ENCODE measurements at places on chromosomes 6 and 20.
A peak's percentile ranks its signal among the peaks of the same experiment; 100 is the strongest.

GRCh38 chr6:135088818-135089809 is 34.5 kb upstream of the HBS1L start:
- DNase-seq, result no peak

DNA sequence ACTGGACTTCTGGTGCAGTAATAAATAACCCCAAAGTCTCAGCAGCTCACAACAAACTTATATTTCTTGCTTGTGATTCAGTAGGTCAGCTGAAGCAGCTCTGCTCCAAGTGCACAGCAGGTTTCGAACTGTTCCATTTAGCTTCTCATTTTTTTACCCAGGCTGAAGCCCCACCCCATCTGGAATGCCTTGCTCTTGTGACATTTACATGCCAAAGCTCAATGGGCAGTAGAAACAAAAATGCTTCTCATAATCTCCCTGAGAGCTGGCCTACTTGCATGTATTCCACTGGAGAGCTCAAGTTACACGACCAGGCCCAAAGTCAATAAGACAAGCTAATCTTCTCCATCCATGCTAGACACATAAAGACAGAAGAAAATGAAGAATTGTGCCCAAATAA is 165.2 kb downstream of the HAO1 start:
- DNase-seq, result no peak

GRCh38 chr6:46704562-46704961 is 16.9 kb downstream of the TDRD6 start:
- no peak for DNase-seq

- DNase-seq, result no peak
These were observed 13.8 kb downstream of the RNF144B start for GRCh38 chr6:18400831-18401446.

- DNase-seq, result no peak
These were observed 24.8 kb downstream of the MTCL3 start for GRCh38 chr6:127494240-127494767.

DNA sequence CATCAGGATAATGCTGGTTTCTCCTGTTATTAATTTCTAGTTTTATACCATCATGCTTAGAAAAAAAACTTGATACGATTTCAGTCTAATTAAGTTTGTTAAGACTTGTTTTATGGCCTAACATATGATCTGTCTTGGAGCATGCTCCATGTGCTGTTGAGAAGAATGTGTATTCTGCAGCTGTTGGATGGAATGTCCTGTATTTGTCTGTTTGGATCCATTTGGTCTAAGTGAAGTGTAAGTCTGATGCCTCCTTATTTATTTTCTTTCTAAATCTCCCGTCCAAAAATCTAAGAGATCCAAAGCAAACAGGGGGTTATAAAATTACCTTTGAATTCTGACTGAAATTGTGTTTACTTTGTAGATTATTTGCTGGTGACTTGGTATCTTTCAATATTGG is 30.0 kb upstream of the PRND start:
- no peak for DNase-seq

- no peak for DNase-seq
These were observed 686.7 kb downstream of the COL12A1 start for GRCh38 chr6:74519163-74519562.

GRCh38 chr6:139882234-139882633 is 507.8 kb upstream of the CITED2 start:
- no peak for DNase-seq

DNA sequence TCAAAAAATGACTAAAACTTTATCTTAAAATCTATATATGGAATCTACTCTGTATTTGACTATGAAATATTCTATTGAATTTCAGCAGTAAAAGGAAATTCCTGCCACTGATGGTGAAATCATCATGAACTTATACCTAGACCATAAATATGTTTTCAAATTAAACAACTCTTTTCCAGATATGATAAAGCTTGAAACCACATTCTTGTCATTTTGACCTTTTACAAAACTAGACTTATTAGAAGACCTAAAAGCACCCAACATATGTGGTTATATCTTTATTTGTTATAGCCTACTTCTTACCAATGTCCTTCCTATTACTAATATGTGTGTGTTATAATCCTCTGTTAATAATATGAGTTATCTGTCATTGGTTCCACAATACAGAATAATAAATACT is 35.3 kb downstream of the FRK start:
- no peak for DNase-seq

DNA sequence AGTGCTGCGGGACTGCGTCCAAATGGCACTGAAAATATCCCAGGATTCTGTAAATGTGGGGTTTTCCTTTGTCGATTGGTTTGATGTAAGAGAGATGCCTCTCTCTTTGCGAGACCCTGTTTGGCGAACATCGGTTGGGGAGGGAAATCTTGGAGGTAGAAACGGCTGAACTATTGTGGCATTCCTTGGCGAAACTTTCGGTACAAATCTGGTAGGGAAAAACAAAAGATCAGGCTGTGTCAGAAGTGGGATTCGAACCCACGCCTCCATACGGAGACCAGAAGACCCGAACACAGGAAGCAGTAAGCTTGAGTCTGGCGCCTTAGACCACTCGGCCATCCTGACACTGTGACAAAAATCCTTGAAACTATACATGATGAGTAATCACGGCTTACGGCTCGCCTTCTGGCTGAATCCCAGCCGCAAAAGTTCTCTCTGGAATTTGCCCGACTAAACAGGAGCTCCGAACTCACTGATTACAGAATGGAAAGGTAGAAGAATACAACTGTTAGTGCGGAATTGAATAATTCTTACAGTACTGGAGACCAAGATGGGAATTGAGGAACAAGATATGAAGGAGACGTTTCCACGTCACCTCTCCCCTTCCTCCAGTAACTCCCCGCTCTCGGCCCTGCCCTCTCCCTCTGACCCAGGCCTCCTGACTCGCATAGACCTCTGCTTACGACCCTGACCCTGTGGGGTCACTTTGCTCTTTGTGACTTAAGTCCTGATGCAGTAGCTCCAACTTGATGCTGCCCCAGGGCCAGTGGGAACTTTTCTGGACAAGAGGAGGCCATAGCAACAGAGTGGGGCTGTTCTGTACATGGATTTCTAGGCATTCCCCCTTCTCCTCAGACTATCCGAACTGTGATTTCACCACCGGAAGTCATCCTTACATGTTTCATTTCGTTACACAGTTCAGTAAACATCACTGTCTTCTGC is 132.8 kb upstream of the ZNF184 start:
- peak; percentile 30 for DNase-seq

DNA sequence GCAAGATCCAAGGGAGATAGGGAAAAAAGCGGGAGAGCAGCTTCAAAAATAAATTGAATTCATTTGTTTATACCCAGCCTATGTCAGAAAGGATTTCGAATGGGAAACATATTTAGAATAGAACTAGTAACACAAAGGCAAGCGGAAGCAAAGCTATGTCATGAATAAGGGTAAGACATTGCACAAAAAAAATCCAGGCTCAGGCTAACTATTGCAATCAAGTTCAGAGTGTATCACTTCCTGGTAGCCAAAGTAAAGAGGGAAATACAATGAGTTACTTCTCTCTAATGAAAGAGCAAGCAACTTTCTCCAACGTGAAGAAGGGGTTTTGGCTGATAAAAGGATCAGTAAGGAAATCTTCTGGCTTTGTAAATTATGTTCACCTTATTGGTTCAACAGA is 212.8 kb downstream of the ZMYND8 start:
- no peak for DNase-seq

GRCh38 chr20:38870733-38871559 is 55.3 kb upstream of the FAM83D start:
- no peak for DNase-seq

- DNase-seq, result no peak
These were observed 2.8 kb downstream of the ZNF512B start for GRCh38 chr20:63966944-63967322.

DNA sequence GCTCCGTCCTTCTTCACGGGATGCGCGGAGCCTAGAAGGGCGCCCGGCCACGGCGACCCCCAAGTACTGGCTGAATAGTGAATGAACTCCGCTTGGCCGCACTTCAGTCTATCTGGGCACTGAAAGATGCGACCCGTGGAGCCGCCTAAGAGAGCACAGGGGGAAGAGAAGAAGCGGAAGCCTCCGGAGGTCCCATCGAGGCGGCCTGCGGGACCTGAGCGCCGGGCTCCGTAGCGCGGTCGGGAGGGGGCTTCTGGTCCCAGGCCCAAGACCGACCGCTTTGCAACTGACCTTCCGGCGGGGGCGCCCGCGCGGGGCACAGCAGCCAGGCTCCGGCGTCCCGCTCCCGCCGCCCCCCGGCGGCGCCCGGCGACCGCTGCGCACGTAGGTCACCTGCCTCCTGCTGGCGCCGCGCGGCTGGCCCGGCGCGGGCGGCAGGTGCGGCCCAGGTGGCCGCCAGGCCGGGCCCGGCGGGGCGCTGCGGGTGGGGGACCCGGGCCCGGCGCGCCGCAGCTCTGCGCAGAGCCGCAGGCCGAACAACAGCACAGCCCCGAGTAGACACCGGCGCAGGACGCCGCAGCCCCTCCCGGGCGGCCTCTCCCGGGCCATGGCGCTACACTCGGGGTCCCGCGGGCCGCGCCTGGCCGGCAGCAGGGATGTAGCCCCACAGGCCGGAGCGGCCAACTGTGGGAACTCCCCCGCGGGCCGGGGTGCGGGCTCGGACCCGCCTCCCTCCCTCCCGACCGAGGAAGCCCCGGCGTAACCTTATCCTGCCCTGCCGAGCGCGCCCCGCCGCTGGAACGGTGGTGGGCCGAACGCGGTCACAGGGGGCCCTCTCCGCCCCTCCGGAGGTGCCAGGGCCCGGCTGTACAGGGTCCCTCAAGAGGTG is at the start of gene METTL24:
Gene METTL24 (minus strand): TSS at position 686 of the 889 bp plus-strand sequence. CDS start 77 bp downstream, at position 609.
- no peak for DNase-seq

- DNase-seq, result no peak
These were observed 8.7 kb downstream of the ZNF335 start for GRCh38 chr20:45963059-45964005.

DNA sequence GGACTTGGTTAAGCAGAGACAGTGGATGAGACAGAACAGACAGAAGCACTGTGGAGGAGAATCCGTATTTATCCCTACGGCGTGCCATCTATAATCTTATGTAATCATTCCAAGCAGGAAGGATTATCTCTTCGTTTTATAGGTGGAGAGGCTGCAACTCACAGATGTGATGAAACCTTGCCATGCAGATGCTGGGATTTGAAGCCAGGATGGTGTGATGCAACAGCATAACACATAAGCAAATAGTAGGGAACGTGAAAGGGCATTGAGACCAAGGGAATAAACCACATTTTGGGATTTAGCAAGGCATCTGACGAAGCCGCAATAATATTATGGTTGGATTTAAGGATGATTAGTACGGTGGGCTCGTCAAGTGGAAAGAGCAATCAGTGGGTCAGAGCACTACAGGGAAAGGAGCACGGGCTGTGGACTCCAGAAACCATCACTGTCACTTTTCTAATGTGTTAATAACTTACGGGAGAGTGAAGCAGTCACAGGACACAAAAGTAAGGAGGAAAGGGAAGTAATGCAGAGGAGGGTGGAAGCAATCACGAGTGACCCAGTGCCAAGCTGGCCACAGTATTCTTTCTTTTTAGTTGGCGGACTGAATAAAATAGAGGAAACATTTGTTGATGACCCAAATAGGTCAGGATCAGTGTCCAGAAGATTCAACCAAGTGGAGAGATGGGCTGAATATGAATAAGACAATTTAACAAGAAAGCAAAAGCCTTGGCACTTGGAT is 119.6 kb upstream of the EDN1 start:
- DNase-seq, result no peak

DNA sequence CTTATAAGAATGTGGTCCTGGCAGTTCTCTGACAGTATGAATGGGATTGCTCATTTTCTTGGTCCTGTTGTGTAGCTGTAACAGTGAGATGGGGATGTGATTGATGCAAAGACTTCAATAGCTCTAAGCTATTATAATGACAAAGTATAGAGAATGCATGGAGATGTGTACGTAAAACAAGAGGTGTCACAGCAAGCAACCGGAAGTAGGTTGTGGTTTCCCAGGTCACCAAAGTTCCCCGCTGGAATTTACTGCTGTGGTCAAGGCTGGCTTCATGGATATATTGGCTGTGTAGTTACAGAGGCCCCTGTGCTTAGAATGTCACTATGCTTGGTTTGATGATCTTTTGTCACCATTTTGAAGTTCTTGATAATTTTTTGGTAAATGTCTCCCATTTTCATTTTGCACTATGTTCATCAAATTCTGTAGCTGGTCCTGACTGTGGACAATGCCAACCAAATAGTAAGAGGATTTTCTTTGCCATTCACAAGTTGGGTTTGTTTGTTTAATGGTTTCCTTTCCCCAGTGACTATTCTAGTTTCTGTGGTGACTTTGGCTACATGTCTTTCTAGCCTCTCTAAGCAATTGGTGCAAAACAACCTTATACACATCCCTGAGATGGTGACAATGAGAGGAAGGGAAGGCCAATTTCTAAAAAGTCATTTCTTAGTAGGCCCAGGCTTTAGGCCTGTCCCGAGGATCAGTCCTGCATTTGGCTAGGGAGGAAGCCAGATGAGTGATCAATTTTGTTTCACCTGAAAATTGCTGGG is 10.5 kb downstream of the DNAH8 start:
- no peak for DNase-seq

GRCh38 chr6:21022343-21023107 is 488.3 kb downstream of the CDKAL1 start:
- DNase-seq, result no peak

GRCh38 chr6:107318100-107318736 is 141.1 kb downstream of the PDSS2 start:
- DNase-seq, result no peak

DNA sequence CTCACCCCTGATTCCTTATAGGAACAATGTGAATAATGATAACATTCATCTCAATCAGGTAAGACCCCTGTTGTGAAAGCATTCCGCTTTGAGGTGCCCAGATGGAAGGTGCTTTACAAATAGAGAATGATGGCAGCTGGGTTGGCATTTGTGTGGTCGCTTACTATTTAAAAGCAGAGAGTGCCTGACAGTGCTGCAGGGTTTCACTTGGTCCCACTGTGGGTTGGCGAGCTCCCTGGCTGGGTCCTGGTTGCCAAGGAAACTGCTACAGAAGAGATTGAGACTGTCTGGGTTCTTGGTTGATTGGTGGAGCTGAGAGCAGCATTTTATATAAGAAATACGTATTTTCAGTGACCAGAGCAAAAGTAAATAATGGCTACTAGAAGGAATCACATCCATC is 207.2 kb upstream of the KCNQ5 start:
- no peak for DNase-seq

- DNase-seq, result peak; percentile 47
These were observed 14.0 kb downstream of the MRPS18A start for GRCh38 chr6:43673444-43674084.
